ENCODE measurements at places on chromosomes 16 and 17.

GRCh38 chr17:10249271-10250010, 51.0 kb upstream of the GAS7 start:
- DNase-seq: no peak

DNA sequence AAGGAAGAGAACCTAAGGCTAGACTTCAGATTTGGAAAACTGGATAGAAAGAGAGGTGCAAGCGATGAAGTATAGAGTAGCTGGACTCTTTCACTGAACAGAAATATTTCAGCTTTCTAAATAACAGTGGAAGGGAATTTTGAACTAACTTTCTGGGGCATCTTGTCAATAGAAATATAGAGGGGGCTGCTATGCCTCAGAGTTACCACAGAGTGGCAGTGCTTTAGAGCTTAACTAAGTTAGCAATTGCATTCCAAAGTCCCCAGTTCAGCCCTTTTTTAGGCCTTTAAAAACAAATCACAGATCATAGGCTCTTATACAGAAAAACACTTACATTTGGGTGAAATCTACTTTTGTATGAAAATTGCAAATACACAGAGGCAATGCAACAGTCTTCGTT, 154.2 kb upstream of the CDH8 start:
- DNase-seq: no peak

DNA sequence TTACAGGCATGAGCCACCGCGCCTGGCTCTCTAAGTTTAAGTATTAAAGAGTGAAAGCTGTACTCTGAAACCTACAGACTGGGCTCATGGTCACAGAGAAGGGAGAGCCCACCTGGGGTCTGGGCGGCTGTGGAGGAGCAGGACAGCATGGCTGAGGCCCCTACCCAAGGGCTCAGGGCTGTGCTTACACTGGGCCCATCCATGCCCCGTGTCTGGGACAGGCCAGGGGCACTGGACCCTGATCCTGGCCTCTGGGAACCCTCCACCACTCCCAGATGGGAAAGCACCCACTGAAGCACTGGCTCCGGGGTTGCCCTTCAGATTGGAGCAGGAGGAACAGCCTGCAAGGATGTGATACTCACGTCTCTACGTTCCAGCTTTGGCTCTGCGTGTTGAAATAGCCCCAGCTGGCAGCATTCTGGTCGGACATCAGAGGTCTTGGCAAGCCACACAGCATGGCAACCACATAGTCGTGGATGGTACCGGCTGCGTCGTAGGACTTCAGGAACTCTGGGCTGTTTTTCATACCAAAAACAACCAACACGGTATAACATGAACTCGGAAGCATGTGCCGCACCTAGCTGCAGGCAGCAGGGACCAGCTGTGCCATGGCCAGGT, 13.0 kb downstream of the SHPK start:
- DNase-seq: no peak

DNA sequence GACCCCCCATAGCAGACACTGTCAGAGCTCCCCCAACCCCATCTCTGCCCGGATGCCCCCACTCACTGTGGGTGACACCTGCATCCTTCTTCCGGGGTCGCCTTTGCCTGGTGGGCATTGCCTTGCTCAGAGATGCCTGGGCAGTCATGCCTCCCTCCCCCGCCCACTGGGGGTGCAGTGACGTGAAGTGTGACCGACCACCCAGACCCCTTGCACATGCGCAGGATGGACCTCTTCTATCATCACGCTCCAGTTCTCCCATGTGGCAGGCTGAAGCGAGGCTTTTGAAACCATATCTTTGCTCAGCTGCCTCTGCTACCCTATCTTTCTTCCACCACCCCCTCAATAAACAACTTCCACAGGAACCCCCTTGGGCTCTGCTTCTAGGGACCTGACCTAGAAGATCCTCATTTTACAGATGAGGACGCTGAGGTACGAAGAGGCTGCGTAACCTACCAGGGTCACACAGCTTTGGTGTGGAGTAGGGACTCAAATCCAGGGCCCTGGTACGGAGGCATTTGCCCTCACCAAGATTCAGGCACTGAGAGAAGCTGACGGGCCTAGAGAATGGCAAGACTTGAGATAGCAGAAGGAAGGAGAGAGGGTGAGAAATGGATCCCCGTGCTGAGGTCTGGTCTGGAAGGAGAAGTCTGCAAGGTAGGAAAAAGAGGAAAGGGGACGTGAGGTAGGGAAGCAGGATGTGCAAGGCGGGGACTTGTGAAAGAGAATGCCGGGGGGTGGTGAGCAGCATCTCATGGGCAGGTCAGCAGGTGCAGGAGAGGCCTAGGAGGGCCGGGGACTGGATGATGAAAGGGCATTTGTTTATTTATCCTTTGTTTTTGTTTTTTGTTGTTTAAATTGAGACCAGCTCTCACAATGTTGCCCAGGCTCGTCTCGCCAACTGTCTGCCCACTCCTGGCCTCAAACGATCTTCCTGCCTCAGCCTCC, 14.4 kb downstream of the NLRC5 start:
- no peak for DNase-seq

DNA sequence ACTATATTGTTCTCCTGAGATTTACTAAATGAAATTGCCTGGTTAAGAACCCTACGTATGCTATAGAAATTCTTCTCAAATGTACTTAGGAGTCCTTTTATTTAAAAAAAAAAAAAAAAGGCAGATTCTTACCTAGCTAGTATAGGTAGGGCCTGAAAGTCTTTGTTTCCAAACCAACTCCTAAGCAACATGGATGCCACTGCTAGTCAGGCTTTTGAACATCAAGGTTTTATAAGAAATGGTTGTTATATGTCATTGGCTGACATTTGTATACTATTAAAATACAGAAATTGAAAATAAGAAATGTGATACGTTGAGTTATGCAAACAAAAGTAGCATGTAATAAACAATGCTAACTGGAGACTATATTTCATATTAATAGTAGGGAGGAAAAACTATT, 1.2 kb downstream of the EVI2A start:
- DNase-seq: no peak

- DNase-seq: no peak
Observed at GRCh38 chr17:63450551-63450950, 4.4 kb upstream of the CYB561 start.

DNA sequence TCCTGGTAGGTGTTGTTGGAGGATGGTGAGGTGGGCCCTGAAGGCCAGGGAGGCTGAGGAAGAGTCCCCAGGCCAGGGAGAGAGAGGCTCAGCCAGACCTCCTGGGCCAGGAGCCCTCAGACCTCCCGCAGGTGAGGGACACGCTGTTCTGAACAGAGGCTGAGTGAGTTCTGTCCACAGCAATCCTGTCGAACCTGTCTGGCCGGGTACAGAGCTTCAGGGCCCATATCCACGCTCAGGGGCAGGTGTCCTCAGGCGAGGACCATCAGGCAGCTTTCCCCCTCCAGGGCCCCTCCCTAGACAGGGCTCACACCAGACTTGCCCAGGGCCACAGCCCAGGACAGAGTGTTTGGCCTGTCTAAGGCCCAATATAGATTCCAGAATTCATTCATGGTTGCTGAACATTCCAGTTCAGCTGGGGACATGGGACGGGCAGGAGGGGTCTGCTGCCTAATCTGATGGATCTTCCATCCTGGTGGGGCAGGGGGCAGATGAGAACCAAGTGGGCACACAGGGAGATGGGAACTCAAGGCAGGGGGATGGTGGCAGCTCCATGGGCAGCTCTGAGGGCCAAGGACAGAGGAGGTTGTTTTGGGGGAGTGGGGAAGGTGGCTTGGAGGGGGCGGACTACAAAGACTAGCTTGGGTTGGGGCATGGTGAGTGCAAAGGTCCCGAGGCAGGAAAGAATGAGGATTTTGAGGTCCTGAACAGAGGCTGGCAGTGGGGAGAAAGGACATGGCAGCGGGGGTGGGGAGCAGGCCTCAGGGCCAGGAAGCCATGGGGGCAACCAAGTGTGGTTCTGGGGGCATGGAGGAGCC, 23.4 kb upstream of the MPRIP start:
- DNase-seq: no peak

DNA sequence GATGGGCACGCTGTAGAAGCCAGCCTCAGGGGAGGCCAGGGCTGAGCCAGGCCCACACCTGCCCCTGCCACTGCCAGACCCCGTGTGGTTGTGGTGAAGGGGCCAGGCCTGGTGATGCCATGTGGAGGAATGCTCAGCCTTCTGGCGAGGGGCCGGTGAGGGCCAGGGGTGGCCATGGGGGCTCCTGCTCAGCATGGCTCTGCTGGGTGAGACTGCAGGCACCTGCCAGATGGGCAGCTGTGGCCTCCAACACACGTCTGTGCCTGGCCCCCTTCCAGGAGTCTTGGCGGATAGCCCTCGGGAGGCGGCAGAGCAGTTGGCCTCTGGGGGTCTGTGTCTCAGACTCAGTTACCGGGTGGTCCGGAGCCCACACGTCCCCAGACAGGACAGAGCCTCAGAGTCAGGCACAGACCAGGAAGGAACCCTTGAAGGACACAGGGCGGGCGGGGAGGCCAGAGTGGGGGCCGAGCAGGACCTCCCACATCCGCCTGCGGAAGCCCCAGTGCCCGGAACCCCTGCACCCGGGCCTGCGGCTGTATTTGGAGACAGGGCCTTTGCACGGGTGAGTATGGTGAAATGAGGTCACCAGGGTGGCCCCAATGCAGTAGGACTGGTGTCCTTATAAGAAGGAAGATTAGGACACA, 22.5 kb upstream of the CHMP6 start:
- no peak for DNase-seq

DNA sequence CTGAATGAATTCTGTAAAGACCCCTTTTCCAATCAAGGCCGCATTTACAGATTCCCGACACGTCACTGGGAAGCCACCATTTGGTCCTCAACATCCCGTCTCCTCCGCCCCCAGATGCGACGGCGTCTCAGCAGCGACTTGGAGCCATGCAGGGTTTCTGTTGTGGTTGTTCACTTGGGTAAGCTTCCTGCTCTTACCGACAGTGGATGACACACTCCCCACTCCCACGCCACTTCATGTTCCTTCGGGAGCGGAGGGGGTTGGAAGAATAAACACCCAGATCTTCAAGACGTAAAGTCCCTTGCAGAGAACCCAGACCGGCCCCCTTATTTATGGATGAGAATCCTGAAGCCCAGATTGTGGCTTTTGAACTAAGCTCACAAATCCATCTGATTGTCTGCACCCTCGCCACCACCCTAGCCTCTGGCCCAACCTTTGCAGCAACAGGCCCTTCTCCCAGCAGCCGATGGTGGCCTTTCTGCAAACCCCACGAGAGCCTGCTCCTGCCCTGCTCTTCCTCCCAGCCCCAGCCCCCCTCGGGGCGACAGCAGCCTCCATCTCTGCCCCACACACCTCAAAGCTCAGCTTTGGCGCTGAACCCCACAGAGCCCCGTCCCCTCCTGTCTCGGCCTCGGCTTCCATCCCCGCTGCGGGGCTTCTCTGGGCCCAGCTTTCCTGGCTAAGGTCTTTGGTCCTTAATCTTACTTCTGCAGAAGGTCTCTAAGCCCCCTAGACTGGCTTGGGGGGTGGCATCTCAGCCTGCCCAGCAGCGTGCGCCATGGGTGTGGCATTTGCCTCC, 19.0 kb upstream of the OSGIN1 start:
- DNase-seq: no peak

GRCh38 chr16:9780831-9781230, 401.4 kb downstream of the GRIN2A start:
- no peak for DNase-seq

DNA sequence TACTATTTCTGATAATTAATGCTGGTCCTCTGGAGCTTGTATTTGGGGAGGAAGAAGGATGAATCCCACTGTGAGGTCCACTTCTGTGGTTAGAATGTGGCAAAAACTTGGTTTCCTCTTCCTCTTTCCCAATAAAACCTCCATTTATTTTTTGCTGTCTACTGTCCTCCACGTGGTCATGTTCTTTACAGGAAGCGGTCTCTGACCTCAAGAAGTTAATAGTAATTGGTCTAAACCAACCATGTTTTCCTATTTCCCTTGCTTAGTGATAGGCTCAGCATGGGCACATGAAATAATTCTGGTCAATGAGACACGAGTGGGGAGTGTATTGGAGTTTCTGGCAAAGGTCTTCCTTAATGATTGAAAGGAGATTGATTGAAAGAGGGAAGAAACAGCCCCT, 33.9 kb downstream of the CHP2 start:
- DNase-seq: no peak

DNA sequence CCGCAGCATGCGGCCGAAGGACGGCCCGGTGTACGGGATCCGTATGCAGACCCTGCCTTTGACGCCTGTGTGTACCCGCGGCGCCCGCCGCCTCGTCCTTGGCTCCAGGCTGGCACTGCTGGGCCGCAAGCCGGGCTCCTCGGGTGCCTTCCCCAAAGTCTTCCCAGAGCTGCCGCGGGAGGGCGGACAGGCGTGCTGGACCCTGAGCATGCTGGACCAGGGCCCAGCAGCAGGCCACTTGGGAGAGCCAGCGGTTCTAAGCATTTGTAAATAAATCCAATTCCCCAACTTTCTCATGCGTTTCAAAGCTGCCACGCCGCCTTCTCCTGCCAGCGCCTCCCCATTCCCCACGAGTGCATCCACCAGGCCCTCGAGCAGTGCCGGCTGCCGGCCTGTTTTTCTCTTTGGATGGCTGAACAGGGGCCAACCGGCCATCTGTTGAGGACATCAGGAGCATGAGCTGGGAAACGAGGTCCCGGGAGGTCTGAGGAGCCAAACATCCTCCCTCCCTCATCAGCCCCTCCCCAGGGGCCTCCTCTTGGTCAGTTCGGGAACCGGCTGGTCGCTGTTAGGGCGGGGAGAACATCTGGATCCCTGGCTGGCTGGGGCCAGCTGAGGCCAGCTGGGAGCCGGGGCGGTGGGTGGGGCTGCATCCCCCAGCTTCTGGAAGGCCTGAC, 20.5 kb upstream of the PABPN1L start:
- DNase-seq: no peak

GRCh38 chr17:6642592-6642991, 1.7 kb downstream of the TXNDC17 start:
- no peak for DNase-seq

GRCh38 chr16:29025735-29026134, 40.9 kb downstream of the LAT start:
- DNase-seq: no peak

DNA sequence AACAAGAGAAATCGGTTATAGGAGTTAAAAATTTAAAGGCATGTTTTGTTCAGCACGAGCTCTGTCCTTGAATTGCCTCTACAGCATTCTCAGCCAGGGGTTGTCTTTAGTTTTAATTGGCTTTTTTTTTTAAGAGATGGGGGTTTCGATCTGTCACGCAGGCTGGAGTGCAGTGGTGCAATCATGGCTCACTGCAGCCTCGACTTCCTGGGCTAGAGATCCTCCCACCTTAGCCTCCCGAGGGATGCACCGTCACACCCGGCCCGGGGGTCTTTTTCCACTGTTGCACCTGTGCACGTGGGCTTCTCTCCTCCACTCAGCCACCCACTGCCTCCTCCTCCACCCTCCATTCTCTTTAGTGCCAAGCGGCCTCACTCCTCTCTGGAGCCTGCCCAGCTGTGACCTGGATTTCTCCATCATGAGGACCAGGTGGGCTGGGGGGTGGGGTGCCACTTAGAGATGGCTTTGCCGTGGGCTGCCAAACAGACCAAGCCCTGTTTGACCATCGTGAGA, 106.8 kb upstream of the SEC14L1 start:
- no peak for DNase-seq

GRCh38 chr17:44910231-44911106, 4.8 kb downstream of the GFAP start:
- no peak for DNase-seq

DNA sequence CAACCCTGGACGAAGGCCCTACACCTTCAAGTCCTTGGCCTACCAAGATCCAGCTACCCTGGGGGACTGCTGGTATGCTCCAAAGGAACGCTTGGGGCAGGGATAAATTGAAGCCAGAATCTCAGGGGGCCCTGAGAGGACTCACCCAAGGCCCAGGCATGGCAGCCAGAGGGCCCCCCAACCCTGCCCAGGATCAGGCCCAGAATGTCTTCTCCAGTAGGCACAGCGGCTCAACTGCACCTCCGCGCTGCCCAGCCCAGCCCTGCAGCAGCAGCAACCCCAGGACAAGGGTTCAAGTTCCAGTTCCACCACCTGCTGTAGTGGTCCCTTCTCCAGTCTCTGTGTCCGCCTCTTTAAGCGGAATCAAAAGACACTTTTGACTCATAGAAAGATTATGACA, 2.2 kb downstream of the TFAP4 start:
- DNase-seq: no peak
